ENCODE measurements at places on chromosomes 6 and 20. TPM values are rescaled to one million over a fixed set of nuclear protein-coding genes. Genes with fewer than 3 reads are reported as not detected.

C6orf47 gene
- 23.8 TPM for total RNA-seq

C20orf204 gene
- 6.4 TPM for total RNA-seq

- H3K4me1 ChIP-seq: no peaks in the 10 kb centered on the region
- no peak for DNase-seq
- no peak overlapping the region for H3K4me3 ChIP-seq
- no peak overlapping the region for H3K27ac ChIP-seq
- peaks cover 12% of the 10 kb centered on the region for H3K27me3 ChIP-seq
- no peaks in the 10 kb centered on the region for H3K36me3 ChIP-seq
Measured at GRCh38 chr6:72461144-72461543, 160.7 kb upstream of the KCNQ5 start.

- peaks cover 3% of the 10 kb centered on the region for H3K27me3 ChIP-seq
- H3K36me3 ChIP-seq: peaks cover 2% of the 10 kb centered on the region
- peak overlapping the region; percentile 92 for H3K4me3 ChIP-seq
- DNase-seq: no peak
Measured at GRCh38 chr20:37526839-37527637, 638 bp downstream of the BLCAP start.

- DNase-seq: peak; percentile 22
- H3K27me3 ChIP-seq: peaks cover 5% of the 10 kb centered on the region
- no peak overlapping the region for H3K27ac ChIP-seq
- H3K4me1 ChIP-seq: no peaks in the 10 kb centered on the region
Measured at GRCh38 chr20:39195582-39196021, 233.5 kb downstream of the DHX35 start.

PRKN gene
- total RNA-seq: 0.63 TPM

GRCh38 chr6:166278579-166279392 is 29.4 kb downstream of the PRR18 start:
- DNase-seq: no peak
- no peak overlapping the region for H3K4me3 ChIP-seq
- H3K27me3 ChIP-seq: peaks cover 19% of the 10 kb centered on the region
- no peaks in the 10 kb centered on the region for H3K36me3 ChIP-seq

ASF1A gene
- 51.1 TPM for total RNA-seq

- no peaks in the 10 kb centered on the region for H3K36me3 ChIP-seq
- H3K4me1 ChIP-seq: no peaks in the 10 kb centered on the region
- H3K27ac ChIP-seq: no peak overlapping the region
- DNase-seq: no peak
- peaks cover 5% of the 10 kb centered on the region for H3K27me3 ChIP-seq
Measured at GRCh38 chr20:48054051-48054450, 268.8 kb upstream of the SULF2 start.

DNA sequence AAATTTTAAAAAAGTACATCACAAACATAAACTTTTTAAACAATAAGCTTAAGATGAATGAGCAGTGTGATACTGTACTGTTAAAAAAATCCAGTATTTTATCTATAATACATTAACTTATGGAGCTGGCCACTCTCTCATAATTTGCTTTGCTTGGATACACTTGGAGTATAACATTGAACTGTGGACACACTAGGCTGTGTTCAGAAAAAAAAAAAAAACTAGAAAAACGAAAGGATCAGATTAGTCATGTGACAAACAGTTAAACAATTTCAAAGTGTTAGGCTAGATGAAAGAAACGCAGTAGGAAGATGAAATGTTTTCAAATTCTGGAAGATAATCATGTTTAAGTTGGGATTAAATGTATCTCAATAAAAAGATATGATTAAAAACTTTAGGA is 220.0 kb downstream of the GRIK2 start:
- no peaks in the 10 kb centered on the region for H3K36me3 ChIP-seq
- DNase-seq: no peak
- no peaks in the 10 kb centered on the region for H3K4me1 ChIP-seq
- no peak overlapping the region for H3K27ac ChIP-seq
- H3K27me3 ChIP-seq: no peaks in the 10 kb centered on the region

DNA sequence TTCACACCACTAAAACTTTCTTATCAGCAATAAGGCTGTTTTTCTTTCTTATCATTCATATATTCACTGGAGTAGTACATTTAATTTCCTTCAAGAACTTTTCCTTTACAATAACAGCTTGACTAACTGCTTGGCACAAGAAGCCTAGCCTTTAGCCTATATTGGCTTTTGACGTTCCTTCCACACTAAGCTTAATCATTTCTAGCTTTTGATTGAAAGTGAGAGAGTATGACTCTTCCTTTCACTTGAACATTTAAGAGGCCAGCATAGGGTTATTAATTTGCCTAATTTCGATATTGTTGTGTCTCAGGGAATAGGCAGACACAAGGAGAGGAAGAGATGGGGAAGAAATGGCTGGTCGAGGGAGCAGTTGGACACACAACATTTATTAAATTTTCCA is 23.6 kb downstream of the THEMIS start:
- H3K4me3 ChIP-seq: peak overlapping the region; percentile 29
- no peak for DNase-seq
- H3K27ac ChIP-seq: peak overlapping the region; percentile 65
- no peaks in the 10 kb centered on the region for H3K27me3 ChIP-seq

DNA sequence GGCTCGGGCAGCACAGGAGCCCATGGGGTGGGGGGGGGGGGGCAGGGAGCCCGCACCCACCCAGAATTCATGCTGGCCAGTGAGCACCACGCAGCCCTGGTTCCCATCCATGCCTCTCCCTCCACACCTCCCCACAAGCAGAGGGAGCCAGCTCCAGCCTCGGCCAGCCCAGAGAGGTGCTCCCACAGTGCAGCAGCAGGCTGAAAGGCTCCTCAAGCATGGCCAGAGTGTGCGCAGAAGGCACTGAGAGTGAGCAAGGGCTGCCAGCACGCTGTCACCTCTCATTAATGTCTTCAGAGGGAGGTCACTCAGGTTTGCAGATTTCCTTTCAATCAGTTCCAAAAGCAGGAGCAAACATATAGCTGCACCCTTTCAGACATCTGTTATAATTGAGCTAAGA is 32.4 kb downstream of the GSTA4 start:
- H3K4me1 ChIP-seq: no peaks in the 10 kb centered on the region
- no peaks in the 10 kb centered on the region for H3K27me3 ChIP-seq
- no peak overlapping the region for H3K4me3 ChIP-seq
- no peak for DNase-seq
- H3K27ac ChIP-seq: no peak overlapping the region
- H3K36me3 ChIP-seq: no peaks in the 10 kb centered on the region

GRCh38 chr6:13297391-13297790 is 30.9 kb downstream of the TBC1D7 start:
- no peak for DNase-seq
- H3K4me3 ChIP-seq: no peak overlapping the region
- H3K4me1 ChIP-seq: peaks cover 3% of the 10 kb centered on the region

DNA sequence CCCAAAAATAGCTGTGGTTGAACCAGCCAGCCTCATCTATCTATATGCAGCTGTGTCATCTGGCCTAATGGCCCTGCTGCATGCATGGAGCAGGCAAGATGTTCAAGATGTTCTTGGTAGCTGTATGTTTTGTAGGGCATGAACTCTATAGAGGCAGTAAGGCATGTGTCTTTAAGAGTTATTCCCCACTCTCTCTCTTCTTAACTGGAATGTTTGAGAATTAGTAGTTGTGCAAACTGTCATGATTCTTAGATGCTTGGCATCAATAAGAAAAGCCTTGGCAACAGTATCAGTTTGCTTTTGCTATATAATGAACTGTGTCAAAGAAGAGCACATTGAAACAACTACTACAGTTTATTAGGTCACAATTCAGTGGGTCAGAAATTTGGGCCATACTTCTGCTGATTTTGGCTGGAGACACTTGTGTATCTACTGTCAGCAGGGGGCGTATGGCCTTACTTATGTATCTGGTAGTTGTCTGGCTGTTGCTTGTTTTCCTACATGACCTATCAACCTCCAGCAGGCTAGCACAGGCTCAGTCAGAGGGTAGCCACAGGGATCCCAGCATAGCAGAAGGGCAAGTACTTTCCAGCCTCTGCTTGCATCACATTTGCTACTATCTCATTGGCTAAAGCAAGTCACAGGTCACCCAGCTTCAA is 56.1 kb upstream of the LAMP5 start:
- H3K27ac ChIP-seq: no peak overlapping the region
- no peaks in the 10 kb centered on the region for H3K4me1 ChIP-seq
- H3K4me3 ChIP-seq: no peak overlapping the region
- no peak for DNase-seq
- H3K36me3 ChIP-seq: no peaks in the 10 kb centered on the region
- no peaks in the 10 kb centered on the region for H3K27me3 ChIP-seq

DNA sequence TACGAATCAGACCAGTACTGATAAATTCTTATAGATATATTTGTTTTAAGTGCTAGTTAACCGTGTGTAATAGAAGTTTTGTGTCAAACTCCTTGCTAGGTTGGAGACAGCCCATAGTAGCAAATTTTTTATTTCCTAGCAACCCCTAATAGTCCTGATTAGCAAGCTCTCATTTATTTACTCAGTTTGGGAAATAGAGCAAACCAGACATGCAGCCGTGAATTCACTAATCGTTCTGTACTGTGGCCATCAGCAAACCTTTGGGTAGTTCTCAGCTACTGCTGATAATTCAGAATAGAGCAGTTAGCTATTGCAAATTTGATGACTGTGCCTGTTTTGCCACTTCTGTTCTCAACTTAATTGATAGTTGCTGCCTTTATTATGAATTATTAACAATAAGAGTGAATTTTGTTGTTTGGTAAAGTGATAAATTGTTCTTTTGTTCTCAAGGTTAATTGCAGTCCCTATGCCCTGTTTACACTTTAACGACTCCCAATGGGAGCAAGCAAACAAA is 215.8 kb downstream of the GRM1 start:
- no peak overlapping the region for H3K4me3 ChIP-seq
- H3K4me1 ChIP-seq: no peaks in the 10 kb centered on the region
- DNase-seq: no peak
- no peak overlapping the region for H3K27ac ChIP-seq

DNA sequence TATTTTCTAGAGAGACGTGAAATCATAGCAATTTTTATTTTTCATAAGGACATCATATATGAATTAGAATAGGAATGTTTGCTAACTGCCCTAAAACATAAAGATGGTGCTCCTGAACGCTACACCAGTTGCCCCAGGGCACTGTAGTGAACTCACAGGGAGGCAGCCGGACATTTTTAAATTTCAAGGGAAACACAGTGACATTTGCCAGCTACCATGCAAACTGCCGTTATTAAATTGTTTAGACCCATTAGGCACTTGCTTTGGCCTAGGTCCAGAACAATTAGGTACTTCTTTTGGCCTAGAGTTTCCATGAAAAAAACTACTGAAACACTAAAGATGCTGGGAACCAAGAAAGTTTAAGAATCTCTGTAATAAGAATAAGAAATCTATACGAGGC is 24.9 kb upstream of the CFAP206 start:
- H3K4me3 ChIP-seq: no peak overlapping the region
- no peaks in the 10 kb centered on the region for H3K27me3 ChIP-seq
- peaks cover 5% of the 10 kb centered on the region for H3K4me1 ChIP-seq
- DNase-seq: no peak

DNA sequence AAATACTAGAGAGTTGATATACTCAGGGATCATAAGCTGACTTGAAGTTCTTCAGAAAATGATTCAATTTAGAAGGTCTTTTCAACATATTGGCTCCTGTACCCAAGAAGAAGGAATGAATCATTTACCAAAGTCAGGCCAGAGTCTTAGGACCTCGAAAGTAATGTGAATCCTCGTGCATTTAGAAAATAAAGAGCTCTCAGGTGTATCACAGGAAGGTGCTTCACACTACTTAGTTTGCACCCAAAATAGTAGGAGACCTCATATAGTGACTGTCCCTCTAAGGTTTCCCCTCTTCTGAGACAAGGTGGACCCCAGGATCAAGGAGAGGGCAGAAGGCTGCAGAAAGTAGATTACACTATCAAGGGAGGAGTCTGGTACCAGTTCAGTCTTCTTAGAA is 71.8 kb downstream of the F13A1 start:
- DNase-seq: no peak
- H3K4me3 ChIP-seq: no peak overlapping the region
- H3K4me1 ChIP-seq: no peaks in the 10 kb centered on the region
- H3K27ac ChIP-seq: no peak overlapping the region

All from activated CD8-positive, alpha-beta T cell treated with anti-CD3 and anti-CD28 coated beads, Interleukin-2, amount 10 ng/mL, durations not matched to agents 7 days and 5 days (primary cell).